Left colon (tissue), 2 donors: ENCODE measurements at places on chromosomes 5 and 9. TPM values are rescaled to one million over a fixed set of nuclear protein-coding genes. Genes with fewer than 3 reads are reported as not detected.
A peak's percentile ranks its signal among the peaks of the same experiment; 100 is the strongest.

DNA sequence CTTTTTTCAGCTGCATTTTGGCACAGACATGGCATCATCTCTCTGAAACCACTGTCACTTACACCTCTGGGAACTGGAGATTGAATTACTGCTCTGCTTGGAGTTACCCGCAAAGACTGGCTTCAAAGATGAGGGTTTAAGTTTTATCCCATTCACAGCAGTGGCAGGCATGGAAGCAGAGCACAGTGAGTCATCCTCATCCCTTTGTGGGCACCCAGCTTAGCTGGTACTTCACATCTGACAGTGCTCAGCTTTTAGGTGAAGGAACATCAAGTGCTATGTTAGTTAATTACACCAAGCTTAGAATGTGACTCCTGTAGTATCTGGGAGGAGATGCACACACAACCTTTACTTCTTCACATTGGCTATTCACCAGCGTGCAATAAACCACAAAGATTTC is 24.8 kb upstream of the ALDH1A1 start:
- no peak for DNase-seq

GRCh38 chr9:75636427-75637045 is 253.9 kb upstream of the PCSK5 start:
- DNase-seq = no peak

- DNase-seq = no peak
Observed at GRCh38 chr9:6907772-6908381, 150.1 kb downstream of the KDM4C start.

- DNase-seq = no peak
Observed at GRCh38 chr5:96340357-96340756, 92.7 kb downstream of the PCSK1 start.

DNA sequence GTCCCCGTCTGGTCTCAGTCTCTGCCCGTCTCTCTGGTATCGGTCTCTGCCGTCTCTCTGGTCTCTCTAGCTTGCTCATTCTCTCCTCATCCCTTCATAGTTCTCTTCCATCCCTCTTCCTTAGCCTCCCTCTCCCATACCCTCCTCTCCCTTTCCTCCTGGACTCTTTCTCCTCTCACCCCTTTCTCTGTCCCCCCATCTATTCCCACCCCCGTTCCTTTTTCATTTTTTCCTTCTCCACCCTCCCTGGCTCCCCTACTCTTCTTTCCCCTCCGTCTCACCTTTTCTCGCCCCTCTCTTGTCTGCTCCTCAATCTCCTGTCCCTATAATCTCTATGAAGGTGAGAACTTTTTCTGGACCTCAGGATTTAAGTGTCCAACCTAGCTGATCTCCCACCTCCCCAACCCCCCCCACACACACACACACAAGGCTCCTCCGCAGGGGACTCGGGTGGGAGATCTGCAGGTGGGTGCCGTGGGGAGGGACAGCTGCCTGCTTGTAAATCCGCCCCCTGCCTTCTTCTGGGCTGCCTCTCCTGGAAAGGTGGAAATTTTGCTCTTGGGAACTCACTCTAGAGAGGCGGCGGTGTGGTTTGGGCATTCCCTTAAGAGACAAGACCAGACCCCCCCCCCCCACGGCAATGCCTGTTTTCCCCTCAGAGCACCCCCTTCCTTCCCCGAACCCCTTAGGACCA is 953 bp downstream of the UBE2QL1 start:
- no peak for DNase-seq

DNA sequence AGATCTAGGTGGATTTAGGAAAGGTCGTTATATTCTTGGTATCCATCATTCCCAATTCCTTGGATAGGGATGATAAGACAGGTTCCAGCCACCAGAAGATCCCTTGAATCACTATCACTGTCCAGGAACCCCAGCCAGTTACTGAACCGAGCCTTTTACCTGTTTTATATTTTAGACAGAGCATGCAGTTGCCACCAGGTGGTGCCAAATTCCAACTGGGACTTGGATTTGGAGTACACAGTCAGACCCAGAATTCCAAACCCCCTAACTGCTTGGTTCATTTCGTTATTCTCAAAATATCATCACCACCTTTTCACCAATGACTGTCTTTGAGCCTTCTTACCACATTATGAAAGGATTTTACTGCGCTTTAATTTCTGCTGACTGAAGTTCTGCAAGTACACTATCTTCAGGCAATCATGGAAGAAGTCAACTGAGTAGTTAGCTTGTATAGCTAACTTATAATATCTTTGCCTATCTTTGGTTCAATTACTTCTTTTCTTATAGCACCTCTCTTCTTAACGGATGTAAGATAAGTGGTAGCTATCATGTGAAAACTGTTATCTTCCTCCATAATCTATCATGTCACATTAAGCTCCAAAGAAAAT is 191.8 kb downstream of the PRR16 start:
- DNase-seq = no peak

- DNase-seq = peak; percentile 91
Observed at GRCh38 chr9:98848450-98849149, 41.1 kb downstream of the GALNT12 start.

GRCh38 chr9:123710299-123710698 is 219.6 kb downstream of the DENND1A start:
- DNase-seq = no peak

- DNase-seq = no peak
Observed at GRCh38 chr5:138234651-138235050, 21.5 kb upstream of the CDC23 start.

- DNase-seq = no peak
Observed at GRCh38 chr9:134724202-134724911, 82.8 kb downstream of the COL5A1 start.

- no peak for DNase-seq
Observed at GRCh38 chr5:158821331-158821730, 278.4 kb downstream of the EBF1 start.

DNA sequence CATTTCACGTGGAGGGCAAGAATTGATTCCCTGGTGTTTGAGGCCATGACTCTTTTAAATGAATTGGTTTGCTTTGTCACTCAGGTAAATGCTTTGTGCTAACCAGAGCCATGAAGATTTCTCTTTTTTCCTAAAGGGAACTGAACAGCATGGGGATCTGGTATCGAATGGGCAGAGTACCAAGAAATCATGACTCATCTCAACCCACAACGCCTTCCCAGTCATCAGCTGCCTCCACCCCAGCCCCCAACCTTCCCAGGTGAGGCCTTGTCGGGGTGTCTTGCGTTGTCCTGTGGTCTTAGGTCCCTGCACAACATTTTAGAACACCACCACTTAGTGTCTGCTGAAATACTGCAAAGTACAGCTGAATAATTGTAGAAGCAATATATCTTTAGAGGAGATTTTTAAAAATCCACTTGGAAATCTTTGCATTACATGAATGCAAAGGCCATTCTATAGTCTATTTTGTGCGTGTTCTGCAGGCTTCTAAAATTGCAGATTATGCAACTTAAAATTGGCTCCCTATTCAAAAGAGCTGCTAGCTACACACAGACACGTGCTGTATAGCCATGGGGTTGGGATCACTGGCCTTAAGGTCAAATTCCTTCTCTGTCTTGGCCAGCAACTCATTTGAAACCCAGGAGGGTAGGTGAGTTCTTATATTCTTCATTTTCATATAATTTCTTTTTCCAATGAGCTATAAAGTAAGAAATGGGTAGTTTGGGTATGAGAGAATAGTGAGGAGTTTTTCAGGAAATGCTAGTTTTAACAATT is 69.0 kb downstream of the MVB12B start:
- DNase-seq = no peak

- no peak for DNase-seq
Observed at GRCh38 chr5:126139773-126140172, 283.4 kb upstream of the GRAMD2B start.

DNA sequence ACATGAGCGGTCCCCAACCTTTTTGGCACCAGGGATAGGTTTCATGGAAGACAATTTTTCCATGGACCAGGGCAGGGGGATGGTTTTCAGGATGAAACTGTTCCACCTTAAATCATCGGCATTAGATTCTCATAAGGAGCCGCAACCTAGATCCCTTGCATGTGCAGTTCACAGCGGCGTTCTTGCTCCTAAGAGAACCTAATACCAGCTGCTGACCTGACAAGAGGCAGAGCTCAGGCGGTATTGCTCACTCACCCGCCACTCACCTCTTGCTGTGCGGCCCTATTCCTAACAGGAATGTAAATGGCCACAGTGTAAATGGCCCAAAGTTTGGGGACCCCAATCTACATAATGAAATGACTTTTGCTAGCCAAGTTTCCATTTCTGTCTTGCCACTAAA is 3.1 kb upstream of the PLIN2 start:
- DNase-seq = no peak

DNA sequence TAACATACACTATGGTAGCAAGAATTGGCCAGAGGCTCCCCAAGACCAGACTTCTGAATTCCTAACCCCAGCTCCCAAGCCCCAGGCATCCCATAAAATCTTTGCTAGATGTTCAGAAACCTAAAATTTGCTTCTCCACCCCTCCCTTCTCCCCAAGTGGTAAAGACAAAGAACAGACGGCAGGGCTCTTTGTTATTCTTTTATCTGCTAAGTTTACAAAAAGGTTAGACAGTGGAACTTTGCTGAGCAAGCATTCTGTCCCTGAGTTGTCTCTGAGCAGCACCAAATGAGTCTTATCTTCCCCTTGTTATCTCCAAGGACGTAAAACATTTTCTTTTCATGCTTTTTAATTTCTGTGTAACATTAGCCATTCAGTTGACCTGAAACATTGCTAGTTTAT is 30.2 kb downstream of the TJP2 start:
- no peak for DNase-seq

DNA sequence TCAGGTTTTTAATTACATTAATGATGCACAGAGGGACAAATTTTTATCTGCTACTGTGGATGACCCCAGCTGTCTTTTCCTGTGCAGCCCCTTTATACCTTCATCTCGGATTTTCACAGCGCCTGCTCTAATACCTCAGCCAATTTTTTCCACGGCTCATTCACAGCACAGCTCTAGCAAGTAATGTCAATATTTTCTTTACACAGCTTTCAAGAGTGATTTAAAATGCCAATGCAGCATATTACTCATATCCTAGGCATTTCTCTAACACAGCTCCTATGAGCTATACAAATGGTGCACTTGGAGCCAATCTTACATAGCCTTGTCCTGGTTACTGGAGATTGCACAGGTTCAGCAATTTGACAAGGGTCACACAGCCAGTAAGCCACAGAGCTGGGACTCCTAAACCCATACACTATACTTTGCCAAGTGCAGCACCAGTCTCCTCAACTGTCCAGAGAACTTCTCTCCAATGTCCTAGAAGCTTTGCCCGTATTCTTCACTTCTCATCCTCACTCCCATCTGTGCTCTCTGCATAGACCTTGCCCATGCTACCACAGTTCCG is 661.8 kb downstream of the DTWD2 start:
- no peak for DNase-seq

DNA sequence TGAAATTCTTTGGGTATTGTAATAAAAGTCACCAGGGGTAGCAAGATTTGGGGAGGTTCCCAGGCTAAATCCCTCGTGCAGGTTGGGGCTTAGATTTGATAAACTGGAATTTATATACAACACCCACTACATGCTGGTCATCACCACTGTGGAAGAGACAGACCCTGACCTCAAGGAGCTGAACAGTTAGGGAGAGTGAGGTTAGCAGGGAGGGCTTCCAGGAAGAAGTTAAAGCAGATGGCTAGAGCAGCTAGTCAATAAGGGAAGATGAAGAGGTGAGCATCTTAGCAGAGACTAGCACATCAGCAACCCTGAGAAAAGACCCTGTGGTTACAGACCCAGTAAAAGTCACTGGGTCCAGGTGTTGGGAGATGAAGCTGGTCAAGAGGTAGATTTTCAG is 6.4 kb downstream of the CTSL start:
- no peak for DNase-seq

DNA sequence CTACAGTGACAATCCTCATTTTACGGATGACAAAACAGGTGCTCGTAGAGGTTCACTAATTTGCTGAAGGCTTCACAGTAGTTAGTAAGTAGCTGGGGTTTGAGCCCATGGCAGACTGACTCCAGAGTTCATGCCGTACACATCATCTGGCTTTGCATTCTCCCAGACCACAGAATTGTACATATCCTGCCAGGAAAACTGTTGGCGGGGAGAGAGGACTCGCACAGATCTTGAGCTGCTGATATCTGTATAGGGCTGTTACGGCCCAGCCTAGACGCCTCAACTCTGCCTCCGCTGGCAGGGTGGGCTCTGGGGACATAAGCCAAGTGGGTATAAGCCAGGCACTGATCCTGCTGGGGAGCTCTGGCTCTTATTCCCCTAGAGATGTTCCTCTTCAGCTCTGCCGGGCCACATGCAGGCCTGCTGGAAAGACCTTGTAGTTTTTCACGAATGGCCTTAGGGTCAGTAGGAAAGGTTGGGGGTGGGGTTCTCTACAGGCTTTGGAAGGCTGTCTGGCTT is 16.3 kb downstream of the LARP1 start:
- no peak for DNase-seq

- no peak for DNase-seq
Observed at GRCh38 chr5:167014401-167015056, 1276.9 kb upstream of the WWC1 start.

GRCh38 chr5:179608131-179608581 is 15.3 kb downstream of the HNRNPH1 start:
- peak; percentile 20 for DNase-seq

GRCh38 chr9:14530366-14530765 is 162.9 kb downstream of the ZDHHC21 start:
- no peak for DNase-seq

DNA sequence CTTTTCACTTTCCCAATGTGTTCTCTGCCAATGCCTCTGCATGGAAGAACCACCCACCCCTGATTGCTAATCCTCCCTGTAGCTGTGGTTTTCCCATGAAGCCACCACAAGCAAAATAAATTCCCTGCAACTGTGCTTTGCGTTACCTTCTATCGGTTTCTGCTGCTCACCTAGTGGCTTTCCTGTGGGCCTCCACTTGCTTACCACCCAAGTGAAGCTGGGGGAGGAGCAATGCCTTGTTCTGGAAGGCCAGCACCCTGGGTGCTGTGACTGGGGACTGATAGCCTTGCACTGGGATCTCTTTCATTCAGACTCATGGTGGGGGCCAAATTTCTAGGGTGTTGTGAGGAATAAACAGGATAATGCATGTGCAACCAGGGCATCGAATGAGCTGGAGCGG is 56.3 kb upstream of the GDNF start:
- no peak for DNase-seq

The SHC3 gene
- total RNA-seq = 0.27 TPM

The NMUR2 gene
- total RNA-seq = not detected

The CTSL gene
- total RNA-seq = 69.5 TPM

The TAF1L gene
- not detected for total RNA-seq

The CEP78 gene
- 7.9 TPM for total RNA-seq

The SPOCK1 gene
- total RNA-seq = 2.3 TPM

The PAEP gene
- total RNA-seq = not detected

The CARTPT gene
- 0.39 TPM for total RNA-seq

The MEGF10 gene
- 0.49 TPM for total RNA-seq

The CDH9 gene
- total RNA-seq = not detected

The FAM221B gene
- not detected for total RNA-seq
